ENCODE measurements at places on chromosomes 11 and 22.

- DNase-seq: no peak
Observed at GRCh38 chr11:38672445-38672844, 2074.4 kb upstream of the RAG2 start.

DNA sequence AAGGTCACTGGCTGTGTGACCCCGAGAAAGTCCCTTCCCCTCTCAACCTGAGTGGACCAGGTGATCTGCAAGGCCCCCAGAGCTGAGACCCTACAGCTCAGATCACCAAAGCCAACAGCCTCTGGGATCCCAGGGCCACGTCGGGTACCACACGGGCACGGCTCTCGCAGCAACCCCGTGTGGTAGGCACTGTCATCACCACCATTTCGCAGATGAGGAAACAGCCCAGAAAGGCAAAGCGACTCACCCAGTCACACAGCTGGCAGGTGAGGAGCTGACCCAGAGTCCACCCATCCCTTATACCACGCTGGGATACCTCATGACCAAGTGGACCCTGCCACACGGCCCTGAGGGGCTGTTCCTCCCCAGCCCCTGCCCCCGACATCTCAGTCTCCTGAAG lies 2.8 kb downstream of the ATP5MGL start:
- no peak for DNase-seq

DNA sequence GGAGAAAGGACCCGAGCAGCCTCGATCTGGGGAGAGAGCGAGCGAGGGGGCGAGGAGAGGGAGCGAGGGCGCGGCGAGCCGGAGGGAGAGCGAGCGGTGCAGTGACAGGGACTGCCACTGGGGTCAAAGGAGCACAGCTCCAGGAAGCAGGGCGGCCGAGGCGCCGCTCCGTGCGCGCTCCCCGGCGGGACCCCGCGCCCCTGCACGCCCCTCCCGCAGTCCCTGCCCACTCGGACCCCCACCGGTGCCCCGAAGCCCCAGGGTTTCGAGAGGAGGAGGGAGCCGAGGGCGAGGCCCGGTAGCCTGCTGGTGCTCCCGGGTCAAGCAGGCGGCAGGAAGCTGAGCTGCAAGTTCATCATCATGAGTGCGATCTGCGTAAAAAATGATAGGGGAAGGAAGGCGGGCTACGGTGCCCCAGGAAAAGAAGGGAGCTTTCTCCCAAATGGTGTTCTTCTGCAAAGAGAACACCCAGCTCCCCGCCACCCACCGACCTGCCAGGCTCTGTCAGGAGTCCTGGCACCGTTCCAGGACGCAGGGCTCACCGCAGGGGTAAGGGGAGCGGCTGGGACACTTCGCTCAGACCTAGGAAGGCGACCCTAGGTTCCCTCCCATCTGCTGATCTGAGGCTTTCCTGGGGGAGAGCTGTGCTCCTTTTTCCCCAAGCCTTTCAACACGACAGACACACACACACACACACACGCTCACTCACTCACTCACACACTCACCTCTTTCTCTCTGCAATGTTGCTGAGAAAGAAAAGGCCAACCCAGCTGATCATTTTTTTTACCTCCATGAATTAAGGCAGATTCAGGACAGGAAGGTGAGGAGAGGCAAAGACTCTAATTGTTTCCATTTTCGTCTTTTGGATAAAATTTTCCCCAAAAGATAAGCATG lies at the start of gene MPPED2:
MPPED2 (minus strand) TSS at position 103 of the 894 bp plus-strand sequence. CDS start 5,980 bp downstream, outside the sequence.
- no peak for DNase-seq

- DNase-seq: no peak
Observed at GRCh38 chr11:17887779-17888178, 125.1 kb downstream of the SERGEF start.

DNA sequence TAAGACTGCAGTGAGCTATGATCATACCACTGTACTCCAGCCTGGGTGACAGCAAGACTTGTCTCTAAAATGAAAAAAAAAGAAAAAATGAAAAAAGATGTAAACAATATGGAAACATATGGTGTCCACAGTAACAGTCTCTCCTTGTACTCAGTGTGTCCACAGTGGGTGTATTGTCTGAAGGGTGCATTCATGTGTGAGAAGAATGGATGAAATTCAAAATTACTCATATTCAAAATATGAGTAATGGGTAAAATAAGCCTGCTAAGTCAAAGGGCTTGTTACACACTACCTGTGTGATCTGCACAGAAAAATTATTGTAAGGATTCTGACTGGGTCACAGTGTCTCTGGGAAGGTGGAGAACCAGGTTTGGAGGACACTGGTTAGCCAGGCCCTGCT lies 26.9 kb downstream of the PPFIA1 start:
- DNase-seq: no peak

- no peak for DNase-seq
Observed at GRCh38 chr11:28318871-28319270, 210.7 kb downstream of the METTL15 start.

Data from T follicular helper cell (primary cell).